D341Med (cell line): ENCODE measurements at places on chromosomes 3 and 15.

- no peak for DNase-seq
Observed at GRCh38 chr3:139113231-139113992, 68.7 kb upstream of the PRR23C start.

DNA sequence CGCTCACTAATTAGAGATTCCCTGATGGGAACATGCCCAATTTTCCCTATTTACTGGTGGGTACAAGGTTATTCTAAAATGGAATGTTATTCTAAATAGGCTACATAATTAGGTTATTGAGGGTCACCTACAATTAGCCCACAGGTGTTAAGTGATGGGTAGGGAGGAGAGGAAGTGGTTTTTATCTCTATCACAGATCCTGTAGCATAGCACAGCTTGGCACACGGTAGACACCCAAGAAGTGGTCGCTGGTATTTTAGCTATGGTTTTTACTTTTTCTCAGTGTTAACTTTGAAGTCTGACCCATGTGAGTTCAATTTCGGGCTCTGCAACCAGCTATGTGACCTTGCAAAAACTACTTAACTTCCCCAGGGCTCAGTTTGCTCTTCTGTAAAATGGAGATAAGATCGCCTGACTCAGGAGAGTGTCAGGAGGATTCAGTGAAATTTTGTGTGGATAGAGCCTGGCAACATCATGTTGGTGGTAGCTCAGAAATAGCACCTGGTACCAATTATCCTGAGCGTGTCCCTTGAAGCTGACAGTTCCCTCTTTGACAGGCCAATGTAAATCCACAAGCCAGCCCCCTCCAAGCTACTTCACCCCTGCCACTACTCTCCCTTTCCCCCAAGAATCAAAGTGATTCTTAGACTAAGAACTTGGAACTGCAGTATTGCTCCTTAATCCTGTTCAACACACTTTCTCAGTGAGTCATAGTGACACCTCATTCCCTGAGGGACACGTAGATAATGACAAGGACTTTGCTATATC, 8.7 kb upstream of the LMCD1 start:
- no peak for DNase-seq

DNA sequence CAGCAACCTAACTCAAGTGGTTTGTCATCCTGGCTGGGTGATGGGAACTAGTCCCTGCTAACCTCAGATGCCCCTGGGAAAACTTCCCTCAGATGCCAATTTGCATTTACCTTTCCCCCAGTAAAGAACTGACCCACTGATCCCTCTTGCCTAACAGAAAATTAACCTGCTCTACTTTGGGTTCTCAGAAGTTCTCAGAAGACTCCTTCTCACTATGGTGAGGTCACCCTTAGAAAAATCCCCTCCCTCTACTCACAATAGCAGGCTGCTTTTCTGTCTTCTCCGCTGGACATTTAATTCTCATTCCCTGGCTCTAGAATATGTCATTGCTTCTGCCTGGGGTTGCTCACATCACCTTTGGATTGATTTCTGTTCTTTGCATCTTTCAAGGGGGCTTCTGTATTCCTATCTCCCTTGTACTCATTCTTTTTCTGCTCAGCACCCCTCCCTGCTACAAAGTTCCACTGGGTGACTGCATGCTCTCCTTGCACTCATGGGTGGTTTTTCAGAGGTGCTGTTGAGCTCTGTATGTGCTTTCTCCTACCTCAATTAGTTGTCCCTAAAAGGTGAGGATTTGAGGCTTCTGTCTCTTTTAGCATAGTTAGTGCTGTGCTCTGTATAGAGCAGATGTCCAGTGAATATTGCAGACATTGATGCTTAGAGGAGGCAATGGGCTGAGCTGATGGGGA, 869 bp downstream of the PLA1A start:
- DNase-seq, result no peak

GRCh38 chr3:49937090-49937489, 2.9 kb upstream of the RBM6 start:
- DNase-seq, result no peak

DNA sequence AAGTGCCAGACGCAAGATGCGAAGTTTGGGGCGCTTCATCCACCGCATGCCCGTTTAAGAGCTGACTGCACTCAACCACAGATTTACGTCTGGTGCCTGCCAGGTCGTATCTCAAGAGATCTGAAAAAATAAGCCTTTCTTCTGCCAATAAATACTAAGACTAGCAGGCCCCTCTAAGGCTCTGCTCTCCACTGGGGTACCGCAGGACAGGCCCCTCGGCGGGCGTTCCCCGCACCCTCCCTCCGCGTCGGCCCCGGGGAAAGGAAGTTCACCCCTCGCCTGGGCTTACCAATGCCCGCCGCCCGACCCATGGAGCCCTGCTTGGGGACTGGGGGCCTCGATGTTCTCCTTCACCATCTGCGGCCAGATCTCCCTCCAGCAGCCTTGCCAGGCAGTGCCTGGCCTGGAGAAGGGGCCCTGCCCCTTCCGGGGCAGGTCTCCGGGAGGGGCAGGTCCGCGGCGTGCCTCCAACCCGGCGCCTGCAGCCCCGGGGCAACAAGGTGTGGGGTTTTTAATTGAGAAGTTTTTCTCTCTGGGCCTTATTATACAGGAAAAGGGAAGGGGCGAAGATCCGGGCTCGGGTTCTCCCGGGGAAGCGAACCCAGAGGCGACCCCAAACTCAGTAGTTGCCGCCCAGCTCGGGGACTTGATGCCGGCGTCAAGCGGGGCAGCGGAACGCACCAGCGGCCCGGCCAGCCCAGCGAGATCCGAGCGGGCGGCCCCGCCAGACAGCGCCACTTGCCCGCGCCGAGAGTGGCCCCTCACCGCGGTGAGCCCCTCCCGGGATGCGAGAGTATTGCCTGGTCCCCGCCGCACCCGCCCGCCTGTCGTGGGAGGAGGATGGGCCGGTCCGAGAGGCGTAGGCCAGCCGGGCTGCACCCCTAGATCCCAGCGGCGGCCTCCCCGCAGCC, 735 bp downstream of the GOLGA8B start:
- peak; percentile 70 for DNase-seq

- DNase-seq, result no peak
Observed at GRCh38 chr3:18886331-18886730, 262.0 kb upstream of the KCNH8 start.

- DNase-seq, result peak; percentile 85
Observed at GRCh38 chr3:50550079-50550736, 17.3 kb downstream of the C3orf18 start.

DNA sequence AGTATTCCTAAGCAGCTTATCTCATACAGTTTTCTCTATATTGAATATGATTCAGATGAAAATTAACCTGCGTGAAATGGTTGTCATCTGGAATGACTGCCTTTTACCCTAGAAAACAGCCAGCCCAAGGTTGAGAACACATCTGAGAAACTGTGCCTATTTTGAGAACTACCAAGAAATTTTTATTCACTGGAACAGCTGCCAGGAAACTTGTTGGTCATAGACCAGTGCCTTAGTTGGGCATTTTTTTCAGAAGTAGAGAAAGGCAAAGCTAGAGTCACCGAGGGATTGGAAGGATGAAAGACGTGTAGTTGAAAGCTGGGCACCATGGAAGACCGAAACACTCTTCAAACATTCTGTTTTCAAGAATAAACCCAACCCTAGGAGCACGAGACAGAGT, 277.1 kb downstream of the LPP start:
- no peak for DNase-seq

GRCh38 chr15:38460543-38460942, 6.6 kb downstream of the FAM98B start:
- no peak for DNase-seq

DNA sequence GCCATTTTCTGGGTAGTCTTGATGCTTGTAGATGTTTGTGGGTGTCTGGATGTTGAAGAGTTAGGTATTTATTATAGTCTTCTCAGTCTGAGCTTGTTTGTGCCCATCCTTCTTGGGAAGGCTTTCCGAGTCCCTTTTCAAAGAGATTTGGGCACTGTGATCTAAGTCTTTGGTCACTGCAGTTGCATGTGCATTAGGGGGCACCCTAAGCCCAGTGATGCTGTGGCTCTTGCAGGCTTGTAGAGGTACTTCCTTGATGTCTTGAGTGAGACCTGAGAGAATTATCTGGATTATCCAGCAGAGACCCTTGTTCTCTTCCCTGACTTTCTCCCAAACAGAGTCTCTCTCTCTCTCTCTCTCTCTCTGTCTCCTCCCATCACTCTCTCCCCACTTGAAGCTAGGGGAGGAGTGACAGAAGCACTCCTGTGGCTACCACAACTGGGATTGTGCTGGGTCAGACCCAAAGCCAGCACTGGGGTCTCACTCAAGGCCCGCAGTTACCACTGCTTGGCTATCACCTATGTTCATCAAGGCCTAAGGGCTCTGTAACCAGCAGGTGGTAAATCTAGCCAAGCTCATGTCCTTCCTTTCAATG, 68.5 kb downstream of the TMCO5A start:
- no peak for DNase-seq

- no peak for DNase-seq
Observed at GRCh38 chr15:75739791-75740190, 27.1 kb upstream of the CSPG4 start.

DNA sequence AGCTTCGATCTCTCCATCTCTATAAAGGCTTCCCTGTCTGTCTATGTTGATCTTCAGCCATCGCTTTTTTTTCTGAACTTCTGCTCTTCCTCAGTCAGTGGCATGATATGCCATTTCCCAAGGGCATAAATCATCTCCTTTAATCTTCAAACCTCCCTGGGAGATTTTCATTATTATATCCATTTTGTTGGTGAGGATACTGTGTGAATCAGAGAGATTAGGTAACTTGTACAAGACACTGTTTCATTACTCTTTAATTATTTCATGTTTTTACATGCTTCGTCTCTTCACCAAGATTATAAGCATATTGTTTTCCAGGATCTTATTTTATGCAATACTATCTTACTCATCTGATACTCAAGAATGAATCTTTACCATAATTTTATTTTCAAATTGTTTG, 124.8 kb upstream of the ATP11B start:
- no peak for DNase-seq

DNA sequence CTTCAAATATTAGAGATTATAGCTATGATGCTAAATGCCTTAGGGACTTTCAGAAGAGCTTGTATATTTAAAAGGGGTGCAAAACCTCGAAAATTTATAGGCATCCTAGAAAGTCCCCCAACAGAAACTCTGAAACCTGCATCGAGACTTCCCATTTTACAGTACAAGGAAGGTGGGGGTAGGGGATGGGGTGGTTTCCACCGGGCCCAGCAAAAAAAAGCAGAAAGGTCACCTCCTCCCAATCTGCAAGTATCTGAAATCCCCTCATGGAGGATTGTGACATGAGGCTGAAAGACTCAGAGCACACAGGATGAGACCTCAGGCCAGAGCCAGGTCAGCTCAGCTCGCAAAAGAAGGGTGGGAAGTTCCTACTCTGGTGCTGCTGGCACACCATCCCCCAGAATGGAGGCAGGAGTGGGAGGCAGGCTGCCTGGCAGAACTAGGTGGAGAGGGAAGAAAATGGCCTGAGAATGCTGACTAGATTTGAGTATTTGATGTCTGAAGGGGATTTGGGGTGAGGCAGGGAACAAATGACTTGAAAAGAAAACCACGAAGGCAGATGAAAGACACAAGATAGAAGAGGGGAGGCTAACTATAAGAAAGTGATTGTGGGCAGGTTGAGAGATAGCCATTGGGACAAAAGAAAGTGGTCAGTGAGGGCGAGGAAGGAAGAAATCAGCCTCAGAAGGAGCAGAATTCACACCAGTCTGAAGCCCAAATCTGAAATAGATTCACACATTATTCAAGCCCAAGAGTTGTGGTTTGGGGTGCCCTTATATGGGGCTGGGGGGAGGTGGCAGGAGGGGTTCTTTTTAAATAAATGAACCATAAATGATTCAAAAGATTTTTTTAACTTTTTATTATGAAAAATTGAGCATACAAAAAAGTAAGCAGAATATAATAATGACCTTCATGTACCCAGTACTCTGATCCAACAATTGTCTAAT, 22.5 kb upstream of the TSC22D2 start:
- no peak for DNase-seq

GRCh38 chr3:11514191-11514821, 129.4 kb downstream of the VGLL4 start:
- no peak for DNase-seq

DNA sequence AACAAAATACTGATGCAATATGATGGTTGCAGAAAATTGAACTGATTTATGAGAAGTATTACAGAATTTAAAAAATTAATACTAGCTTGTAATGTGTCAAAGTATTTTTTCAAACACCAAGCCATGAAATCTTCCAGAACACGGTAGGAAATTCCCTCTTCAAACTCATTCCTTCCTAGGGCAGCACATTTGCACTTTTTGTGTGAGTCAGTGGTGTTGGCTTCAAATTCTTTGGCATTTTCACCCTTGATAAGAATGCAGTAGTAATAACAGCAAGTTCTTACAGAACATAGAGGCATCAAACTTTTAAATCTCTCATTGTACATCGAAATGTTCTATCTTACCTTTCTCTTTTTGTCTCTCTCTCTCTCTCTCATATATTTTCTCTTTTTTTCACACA, 191.8 kb downstream of the CGGBP1 start:
- DNase-seq, result no peak

DNA sequence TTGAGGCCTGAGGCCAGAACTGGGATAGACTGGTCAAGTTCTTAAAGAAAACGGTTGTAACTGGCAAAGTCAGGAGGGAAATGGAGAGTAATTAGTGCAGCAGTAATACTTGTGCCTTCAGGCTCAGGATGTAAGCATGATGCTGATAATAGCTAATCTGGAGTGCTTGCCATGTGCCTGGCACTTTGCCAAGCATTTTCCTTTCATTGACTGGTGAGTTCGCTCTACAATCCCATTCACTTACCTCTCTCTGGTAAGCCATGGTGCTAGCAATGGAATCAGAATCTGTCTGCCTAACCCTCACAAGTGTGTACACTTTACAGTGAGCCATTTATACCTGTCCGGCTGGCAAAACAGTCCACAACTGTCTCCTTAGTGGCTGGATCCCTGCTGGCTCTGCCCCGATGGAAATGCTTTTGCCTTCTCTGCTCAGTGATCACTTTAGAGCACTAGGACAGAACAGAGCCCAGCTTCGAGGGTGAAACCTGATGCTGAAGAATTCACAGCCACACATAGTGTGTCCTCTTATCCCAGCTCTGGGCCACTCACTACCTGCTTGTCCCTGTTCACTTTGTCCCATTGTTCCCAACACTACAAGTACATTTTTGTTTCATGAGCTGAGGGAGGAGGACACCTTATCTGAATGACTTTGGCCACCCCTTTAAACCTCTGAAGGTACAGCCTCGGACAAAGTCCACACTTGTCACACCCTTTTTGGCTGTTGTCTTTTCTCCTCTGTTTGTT, 10.3 kb downstream of the CHP1 start:
- DNase-seq, result peak; percentile 51

GRCh38 chr3:140219923-140220452, 285.0 kb downstream of the CLSTN2 start:
- no peak for DNase-seq

- peak; percentile 54 for DNase-seq
Observed at GRCh38 chr15:91468871-91469580, 369.0 kb downstream of the SV2B start.
